ENCODE measurements at places on chromosomes 12 and 14.
A peak's percentile ranks its signal among the peaks of the same experiment; 100 is the strongest.

DNA sequence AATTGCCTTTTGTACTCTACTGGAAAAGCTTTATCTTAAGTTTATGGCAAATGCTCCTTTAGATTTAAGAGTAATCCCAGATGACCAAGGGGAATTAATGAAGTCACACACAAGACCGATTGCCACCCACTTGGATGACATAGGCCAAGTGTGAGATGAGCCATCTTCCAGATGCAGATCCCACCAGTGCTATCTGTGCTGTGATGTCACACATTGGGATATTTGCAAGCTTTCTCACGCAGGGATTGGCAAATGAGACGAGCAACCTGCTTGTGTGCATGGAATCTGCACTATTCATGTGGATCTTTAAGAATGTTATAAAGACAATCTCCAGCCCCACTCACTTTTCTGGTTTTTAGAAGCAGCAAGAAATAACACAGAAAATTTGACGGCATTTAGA, 602.1 kb upstream of the TMEM132C start:
- no peak for DNase-seq

GRCh38 chr12:121918679-121919038, 267 bp downstream of the CFAP251 start:
- DNase-seq: no peak

DNA sequence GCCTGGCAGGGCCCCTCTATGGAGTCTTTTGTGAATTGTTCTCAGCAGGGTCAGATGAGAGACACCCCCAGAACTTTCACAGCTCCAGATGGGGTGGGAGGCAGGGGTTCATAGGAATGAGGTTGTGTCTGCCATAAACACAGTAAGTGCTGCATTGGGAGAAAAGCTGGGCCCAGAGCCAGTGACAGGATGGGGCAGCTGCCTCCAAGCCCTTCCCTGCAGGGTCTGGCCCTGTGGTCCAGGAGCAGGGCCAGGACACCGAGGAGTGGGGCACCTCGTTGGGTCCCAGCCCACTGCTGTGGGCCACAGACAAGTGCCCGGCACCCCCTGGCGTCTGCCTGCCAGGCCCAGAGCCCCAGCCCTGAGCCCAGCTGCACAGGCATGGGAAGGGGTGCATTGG, 13.3 kb downstream of the INF2 start:
- no peak for DNase-seq

DNA sequence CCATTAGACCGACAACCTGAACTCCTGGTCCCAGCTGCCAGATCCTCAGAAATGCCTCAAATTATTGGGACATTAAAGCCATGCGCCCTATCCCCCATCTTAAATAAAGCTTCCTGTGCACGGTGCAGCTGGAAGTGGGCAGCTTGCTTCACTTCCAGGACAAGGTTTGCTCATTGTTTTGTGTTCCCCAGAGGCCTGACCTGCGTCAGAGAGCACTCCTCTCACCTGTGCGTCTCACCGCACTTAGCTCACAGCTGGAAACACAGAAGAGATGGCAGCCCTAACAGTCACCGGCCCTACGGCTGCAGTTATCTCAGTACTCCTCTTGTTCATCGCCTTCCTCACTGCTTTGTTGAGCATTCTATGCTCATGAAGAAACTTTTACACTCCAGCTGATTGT, 135.5 kb downstream of the ANO2 start:
- no peak for DNase-seq

- no peak for DNase-seq
Measured at GRCh38 chr12:71804505-71804904, 35.1 kb upstream of the TBC1D15 start.

DNA sequence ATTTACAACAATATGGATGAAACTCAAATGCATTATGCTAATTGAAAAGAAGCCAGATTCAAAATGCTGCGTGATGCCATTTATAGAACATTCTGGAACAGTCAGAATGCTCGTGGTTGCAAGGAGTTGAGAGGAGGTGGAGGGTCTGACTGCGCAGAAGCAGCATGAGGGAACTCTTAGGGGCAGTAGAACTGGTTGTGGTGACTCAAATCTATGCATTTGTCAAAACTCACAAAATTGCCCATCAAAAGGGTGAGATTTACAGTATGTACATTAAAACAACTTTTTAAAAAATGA, 113.7 kb upstream of the PDZRN4 start:
- no peak for DNase-seq

DNA sequence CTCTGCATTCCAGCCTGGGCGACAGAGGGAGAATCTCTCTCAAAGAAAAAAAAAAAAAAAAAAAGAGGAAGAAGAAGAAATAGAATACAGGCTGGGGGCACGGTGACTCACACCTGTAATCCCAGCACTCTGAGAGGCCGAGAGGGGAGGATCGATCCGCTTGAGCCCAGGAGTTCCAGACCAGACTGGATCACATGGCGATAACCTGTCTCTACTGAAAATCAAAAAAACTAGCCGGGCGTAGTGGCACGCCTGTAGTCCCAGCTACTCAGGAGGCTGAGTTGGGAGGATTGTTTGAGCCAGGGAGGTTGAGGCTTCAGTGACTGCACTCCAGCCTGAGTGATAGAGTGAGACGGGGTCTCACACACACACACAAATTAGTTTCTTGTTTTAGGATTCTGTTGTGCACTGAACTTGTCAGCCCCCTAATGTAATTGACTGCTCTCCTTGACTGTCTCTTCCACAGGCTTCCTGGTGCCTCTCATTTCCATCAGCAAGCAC, 963 bp upstream of the TINF2 start:
- no peak for DNase-seq

GRCh38 chr14:95068521-95068920, 88.8 kb downstream of the DICER1 start:
- no peak for DNase-seq

DNA sequence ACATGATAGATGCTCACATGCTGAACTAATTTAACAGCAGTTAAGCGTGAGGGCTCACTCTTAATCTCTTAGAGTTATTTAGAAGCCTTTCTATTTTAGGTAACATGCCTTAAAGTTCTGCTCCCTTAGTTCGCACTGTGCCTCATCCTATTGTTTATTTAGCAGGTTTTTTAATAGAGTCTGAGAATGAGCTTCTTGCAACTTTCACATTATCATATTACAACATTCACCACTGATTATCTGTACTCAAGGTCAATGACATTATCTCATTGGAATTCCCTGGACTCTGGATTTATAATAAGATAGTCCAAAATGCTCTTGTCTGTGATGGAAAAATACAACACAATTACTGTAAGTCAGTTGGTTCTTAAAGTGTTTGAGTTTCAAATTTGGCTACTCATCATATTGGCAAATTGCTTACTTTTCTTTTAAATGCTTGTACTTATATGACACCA, 183.6 kb upstream of the SLC38A2 start:
- peak; percentile 94 for DNase-seq

- DNase-seq: no peak
Measured at GRCh38 chr12:124652661-124653060, 85.2 kb upstream of the NCOR2 start.

DNA sequence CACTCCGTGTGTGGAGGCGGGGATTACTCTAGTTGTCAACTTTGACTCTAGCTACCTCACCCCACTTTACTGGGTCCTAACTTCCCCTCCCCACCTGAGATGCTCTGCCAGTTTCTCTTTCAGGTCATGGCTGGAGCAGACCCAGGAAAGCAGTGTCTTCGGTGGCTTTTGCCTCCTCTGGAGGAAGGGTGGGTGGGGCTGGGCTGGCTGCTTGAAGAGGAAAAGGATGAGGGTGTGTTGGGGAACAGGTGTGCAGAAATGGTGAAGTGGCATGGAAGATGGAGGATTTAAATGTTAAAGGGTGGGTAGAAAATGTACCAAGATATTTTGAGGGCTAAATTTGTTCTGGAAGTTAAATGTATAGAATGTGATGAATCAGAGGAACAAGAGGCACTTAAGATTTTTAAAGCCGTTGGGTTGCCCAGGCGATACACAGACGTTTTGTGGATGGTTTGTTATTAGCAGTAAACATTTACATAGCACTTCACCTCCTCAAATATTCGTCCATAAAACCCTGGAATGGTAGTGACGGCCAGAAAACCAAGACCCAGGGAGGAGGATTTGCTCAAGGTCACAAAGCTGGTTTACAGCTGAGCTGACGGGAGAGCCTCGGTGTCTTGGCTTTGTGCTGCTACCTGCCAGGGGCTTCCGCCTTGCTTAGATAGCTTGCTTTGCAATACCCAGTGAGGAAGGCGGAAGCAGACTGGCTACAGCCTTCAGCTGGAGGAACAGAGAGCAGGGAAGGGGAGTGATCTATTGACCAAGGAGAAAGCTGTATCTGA, 72.2 kb upstream of the PRMT8 start:
- DNase-seq: no peak

DNA sequence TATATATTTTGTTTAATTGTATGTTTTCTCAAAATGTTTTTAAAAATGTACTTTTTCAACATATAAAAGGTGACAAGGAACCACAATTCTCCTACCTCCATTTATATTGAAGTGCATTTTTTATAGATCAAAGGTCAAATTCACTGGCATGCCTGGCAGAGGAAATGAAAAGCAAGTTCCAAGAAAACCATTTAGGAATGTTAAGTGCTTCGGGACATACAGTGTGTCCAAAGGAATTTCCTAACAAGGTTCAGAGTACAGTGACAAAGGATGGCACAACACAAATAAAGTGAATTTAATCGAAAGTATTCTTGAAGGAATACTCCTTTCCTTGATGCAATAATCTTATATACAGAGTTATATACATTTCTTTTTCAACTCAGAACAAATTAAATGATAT, 242.3 kb downstream of the CCER1 start:
- DNase-seq: no peak

- no peak for DNase-seq
Measured at GRCh38 chr14:56208520-56208919, 90.3 kb downstream of the PELI2 start.

DNA sequence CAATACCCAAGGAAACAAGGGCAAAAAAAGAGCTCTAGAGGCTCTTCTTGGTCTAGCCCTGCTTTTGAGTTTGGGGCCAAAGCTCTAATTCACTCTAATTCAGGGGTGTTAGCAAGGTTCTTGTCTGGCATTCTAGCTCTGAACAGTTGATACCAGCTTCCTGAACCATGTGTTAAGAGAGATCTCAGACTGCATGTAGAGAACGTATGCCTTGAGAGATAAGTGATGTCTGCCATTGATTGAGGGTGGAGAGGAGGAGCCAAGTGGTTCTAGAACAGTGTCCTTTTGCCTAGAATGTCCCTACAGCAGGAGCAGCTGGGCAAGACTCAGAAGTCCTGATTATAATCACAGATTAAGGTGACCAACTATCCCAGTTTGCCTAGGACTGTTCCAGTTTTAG, 18.2 kb upstream of the POC1B start:
- no peak for DNase-seq

GRCh38 chr14:100240668-100241032, 1.7 kb downstream of the YY1 start:
- peak; percentile 62 for DNase-seq

DNA sequence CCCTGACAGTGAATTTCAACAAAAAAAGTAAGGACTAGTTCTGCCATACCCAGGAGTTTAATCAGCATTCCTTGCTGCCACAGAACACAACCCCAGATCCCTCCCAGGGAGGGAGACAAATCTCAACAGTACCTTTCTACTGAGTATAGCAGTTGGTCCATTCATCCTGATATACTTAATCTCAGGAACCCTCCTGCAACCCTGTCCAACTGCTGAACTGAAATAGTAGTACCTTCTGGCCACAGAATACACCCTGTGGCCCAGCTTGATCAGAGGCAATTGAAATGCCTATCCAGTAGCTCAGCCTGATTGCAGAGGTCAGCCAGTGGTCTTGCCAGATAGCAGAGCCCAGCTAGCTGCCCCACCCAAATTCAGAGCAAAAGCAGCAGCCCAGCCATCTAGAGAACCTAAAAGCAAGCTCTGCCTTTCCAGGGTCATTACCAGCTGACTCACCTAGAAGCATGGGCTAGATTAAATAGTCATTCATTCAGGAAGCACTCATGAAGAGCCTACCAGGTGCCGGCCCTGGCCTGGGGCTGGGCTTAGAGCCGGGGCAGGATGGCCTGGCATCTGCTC, 40.0 kb upstream of the RHOJ start:
- DNase-seq: no peak

DNA sequence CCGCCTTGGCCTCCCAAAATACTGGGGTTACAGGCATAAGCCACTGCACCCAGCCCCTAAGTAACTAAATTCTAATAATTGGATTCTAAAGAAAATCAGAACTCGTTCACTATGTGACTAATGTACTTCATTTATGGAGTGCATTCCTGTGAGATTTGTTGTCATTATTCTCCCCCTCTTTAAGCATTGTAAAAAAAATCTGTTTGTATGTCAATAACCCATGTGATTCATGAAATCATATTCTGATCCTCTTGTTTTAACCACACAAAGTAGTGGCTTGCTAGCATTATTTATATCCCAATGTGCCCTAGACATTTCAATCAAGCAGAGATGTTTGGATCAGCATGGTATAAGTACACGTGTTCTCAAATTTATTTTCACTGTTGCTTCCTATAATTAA, 78.2 kb upstream of the OSBPL8 start:
- peak; percentile 55 for DNase-seq

GRCh38 chr12:65754744-65755595, 69.3 kb upstream of the HMGA2 start:
- DNase-seq: no peak

Data from non-pigmented ciliary epithelial cell (primary cell).